ENCODE measurements at places on chromosomes 4 and X.

- no peak for DNase-seq
These were observed 553.3 kb upstream of the MAGEB2 start for GRCh38 chrX:29662101-29662500.

- DNase-seq = no peak
These were observed 26.7 kb upstream of the ING2 start for GRCh38 chr4:183478123-183478522.

GRCh38 chrX:118756101-118756500 is 28.7 kb downstream of the IL13RA1 start:
- DNase-seq = no peak

DNA sequence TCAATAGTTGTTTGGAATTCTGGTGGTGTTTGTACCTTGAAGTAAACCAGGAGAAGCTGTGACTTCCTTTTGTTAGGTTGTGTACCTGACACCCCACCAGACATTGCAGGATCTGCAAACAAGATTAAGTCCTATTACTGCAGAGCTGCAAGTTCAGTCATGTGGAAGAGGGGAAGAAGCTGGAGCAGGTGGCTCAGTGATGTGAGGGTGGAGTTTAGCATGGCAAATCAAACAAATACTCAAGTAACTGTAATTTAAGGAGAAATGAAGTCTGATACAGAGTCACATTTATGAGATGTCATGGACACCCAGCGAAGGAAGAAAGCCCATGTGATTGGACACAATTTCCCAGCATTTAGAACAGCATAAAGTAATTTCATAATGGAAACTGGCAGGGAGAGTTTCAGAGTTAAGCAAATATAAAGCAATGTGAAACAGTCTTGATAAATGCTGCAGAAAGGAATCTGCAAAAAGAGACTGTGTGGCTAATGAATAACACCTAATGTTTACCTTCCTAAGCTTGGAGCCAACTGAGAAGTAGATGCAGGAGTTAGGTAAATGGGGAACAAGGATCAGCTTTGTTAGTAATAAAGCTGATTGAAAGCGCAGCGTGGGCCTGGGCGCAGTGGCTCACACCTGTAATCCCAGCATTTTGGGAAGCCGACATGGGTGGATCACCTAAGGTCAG is 249.1 kb downstream of the GBA3 start:
- DNase-seq = no peak

- no peak for DNase-seq
These were observed 505.1 kb downstream of the PPARGC1A start for GRCh38 chr4:23384741-23385140.

- DNase-seq = no peak
These were observed 23.8 kb downstream of the HTRA3 start for GRCh38 chr4:8293131-8293975.

GRCh38 chrX:149255860-149256259 is 249.2 kb downstream of the IDS start:
- DNase-seq = no peak

DNA sequence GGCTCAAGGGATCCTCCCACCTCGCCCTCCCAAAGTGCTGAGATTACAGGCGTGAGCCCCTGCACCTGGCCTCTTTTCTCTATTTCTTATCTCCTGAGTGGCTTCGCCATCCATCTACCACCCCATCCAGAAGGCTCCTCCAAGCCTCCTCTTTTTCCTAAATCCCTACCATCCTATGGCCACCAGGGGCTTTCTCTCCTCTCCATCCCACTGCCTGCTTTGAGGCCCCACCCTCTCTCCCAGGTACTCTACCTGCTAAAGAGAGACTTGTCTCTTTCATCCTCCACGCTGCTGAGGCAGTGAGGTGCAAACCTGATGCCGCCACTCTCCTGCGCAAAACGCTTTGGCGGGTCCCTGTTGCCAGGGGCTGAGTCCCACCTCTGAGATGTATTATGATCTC is 7.0 kb downstream of the RS1 start:
- no peak for DNase-seq

DNA sequence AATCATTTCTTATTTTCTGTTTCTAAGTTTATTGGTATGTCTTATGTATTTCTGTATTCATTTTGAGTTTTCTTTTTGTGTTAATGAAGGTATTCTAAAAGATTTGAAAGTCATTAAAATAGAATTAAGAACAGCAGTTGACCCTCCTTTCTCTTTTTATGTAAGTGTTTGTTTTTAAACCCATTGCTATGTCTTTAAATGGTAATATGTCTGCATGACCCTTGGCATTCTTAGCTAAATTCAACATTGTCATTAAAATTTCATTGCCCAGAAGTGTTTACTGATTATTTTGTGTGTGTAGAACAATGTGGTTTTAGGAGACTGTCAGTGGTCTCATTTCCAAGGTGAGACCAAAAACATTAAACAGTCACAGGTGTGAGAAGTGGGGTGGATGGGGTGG is 197.8 kb downstream of the PCDH7 start:
- no peak for DNase-seq

- no peak for DNase-seq
These were observed 93.3 kb downstream of the GRIA3 start for GRCh38 chrX:123277347-123277746.

- no peak for DNase-seq
These were observed 46.5 kb downstream of the CPZ start for GRCh38 chr4:8639021-8639420.

- no peak for DNase-seq
These were observed 25.1 kb downstream of the RRAGB start for GRCh38 chrX:55742649-55743048.

DNA sequence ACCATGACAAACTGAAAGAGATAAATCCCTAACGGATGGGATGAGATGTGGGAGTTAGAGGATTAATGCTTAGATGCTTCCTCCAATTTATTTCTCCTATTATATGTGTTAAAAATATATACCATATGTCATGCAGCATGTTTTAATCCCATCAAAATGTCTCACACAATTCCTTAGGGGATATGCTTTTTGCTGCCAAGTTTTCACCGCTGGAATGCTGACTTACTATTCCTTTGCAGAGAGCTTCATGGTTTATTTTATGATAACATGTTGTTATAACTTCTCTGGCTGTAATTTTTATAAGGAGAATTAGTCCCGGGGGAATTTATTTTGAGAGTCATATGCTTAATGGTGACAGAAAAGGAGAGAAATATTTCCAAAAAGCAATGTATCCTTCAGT is 670.3 kb downstream of the IL1RAPL1 start:
- DNase-seq = no peak

- no peak for DNase-seq
These were observed 34.4 kb upstream of the EFNB1 start for GRCh38 chrX:68794461-68794860.

DNA sequence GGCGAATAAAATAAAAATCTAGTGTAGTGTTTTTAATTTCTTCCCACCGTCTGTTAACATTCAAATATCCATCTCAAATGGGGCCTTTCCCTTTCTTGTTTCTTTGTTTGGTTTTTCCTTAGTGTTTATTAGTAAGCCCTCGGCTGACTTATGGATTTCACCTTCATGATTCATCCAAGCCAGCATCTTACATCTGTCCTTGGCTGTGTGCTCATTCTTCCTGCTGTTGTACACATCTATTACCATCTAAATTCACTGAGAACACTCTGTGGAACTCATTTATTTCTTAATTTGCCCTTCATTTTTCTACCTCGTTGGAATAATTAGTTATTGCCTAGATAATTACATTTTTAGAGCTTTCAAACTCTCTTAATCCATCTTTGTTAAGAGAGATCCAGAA is 84.9 kb downstream of the SPCS3 start:
- DNase-seq = no peak

DNA sequence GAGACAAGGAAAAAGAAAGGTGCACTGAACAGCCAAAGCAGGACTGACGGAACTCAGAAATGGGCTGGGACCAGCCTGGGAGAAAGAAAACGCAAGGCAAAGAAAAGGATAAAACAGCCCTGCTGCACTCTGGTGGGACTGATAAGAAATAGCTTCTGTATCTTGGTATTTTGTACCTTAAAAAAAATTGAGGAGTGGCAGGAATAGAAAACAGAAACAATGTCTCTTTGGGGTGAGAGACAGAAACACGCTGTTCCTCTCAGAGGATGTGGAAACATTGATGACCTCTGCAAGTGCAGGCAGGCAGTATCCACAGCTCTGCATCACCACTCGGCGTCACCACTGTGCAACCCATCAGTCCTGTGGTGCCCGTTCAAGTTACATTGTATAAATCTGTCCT is 152.5 kb upstream of the SPRY1 start:
- DNase-seq = no peak

- no peak for DNase-seq
These were observed 61.1 kb upstream of the DCTD start for GRCh38 chr4:182978152-182978827.
